Lower leg skin (tissue), 4 donors: ENCODE measurements at places on chromosomes 16 and 17.

GRCh38 chr17:61416540-61417363 lies 17.1 kb downstream of the TBX2 start:
- peak; percentile 97 for DNase-seq

GRCh38 chr16:79902351-79902750 lies 301.8 kb upstream of the MAF start:
- DNase-seq: no peak

GRCh38 chr17:11981862-11982261 lies 15.4 kb downstream of the ZNF18 start:
- DNase-seq: no peak

GRCh38 chr16:66604376-66605176 lies at the start of gene CMTM3:
Gene CMTM3, plus strand, starts transcription at chr16:66604704. Its CDS starts 102 bp downstream, at chr16:66604806.
- DNase-seq: no peak

DNA sequence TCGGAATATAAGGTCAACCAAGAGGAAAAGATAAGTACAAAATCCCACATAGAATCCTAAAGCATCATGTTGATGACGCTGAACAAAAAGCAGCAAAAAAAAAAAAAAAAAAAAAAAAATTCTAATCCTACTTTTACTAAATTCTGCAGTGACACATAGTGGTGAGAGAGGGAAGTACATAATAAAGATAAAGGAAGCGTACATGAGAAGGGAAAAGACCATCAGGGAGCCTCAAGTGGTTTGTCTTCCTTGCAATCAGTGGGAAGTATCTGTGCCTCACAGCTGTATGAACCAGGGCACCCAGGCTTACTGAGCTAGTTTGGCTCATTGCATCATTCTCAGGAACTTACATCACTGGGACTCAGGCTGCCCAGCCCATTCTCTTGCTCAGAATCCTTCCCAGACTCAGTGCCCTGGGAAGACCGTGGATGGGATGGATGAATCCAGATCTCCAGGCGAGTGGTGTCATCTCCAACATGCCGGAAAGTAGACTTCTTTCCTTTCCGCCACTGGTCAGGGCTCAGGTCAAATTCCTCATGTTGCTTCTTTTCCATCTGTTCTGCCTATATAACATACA lies 21.2 kb downstream of the SMG6 start:
- no peak for DNase-seq

- DNase-seq: no peak
Observed at GRCh38 chr17:82195675-82196672, 16.7 kb downstream of the CCDC57 start.

DNA sequence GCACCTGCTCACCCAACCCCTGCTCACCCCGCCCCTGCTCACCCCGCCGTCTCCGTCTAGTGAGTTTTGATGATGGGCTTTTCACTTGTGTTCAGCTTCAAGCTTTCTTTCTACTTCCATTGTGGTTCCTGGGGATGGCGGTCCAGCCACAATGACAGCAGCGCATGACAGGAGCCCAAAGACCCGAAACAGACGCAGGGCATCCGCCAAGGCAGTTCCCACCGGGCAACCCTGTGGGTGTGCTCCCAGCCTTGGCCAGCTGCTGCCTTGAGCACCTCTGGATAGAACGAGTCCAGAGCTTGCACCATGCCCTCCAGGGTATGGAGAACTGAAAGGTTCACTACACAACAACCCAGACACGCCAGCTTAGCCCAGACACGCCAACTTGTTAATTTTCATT lies 92.9 kb upstream of the CHMP6 start:
- no peak for DNase-seq

GRCh38 chr16:14172200-14172809 lies 101.2 kb downstream of the MRTFB start:
- no peak for DNase-seq
